ENCODE measurements at places on chromosomes 12 and 14. TPM values are rescaled to one million over a fixed set of nuclear protein-coding genes. Genes with fewer than 3 reads are reported as not detected.

The B4GALNT3 gene
- total RNA-seq, result under 0.01 TPM

The B4GALNT1 gene
- total RNA-seq, result 0.99 TPM

DNA sequence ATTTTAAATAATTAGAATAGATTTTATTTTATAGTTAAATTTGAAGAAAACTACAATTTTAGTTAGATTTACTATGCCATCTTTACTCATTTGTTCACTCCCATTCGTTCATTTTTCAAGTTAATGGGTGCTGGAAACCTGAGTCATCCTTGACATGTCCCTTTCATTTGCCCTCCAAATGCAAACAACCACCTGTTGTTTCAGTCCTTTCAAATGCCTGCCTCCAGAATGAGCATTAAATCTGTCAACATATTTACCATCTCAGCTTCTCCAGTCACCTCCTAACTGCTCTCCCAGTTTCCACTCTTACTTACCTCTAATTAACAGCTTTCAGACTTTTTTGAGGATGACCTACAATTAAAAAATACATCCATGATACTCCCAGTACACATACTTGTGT is 375.5 kb downstream of the RAD51B start:
- no peak for DNase-seq
- H3K4me3 ChIP-seq, result no peak overlapping the region
- H3K4me1 ChIP-seq, result peaks cover 90% of the 10 kb centered on the region
- no peaks in the 10 kb centered on the region for H3K36me3 ChIP-seq
- peak overlapping the region; percentile 85 for H3K27ac ChIP-seq
- H3K27me3 ChIP-seq, result no peaks in the 10 kb centered on the region

The ISCU gene
- total RNA-seq, result 294 TPM

The RTN1 gene
- 11.5 TPM for total RNA-seq

All from sigmoid colon (tissue), 7 donors.